NCI-H1436 (cell line): ENCODE measurements at places on chromosomes 5 and 9.

DNA sequence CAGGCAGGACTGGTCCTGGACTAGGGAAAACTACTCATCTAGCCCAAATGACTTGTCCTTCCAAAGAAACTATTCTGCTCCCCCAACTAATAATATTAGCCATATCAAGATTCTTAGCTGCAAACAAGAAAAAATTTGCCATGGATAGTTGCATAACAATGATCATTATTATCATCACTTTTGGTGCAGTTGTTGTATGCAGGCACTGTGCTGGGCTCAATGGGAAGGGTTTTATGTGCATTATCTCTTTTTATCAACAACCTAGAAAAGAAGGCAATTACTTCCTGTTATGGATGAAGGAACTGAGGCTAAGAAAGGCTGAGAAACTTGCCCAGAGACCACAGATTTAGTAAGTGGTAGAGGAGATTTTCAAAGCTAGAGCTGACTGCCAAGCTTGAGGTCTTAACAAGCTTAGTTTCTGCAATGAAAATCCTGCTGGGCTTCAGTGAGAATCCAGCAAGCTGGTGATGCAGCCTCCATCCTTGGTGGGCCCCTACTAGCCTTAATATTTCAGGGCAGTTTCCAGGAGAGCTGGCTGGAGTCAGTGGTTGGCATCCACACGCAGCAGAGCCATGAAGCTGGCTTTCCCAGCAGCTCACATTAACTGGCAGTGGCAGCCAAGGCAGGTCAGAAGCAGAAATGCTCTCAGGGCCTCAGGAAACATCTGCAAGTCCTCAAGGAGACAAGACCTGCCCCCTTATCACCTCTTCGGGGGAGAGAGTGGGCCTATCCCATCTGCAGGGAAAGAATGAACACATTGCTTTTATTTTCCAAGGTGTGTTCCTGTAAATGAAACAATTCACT is 20.5 kb upstream of the MEGF9 start:
- DNase-seq: no peak

GRCh38 chr9:135570456-135570855 is 8.9 kb downstream of the PAEP start:
- DNase-seq: no peak

GRCh38 chr9:133785753-133786370 is 47.7 kb upstream of the SARDH start:
- DNase-seq: no peak

GRCh38 chr5:171989276-171989675 is 17.2 kb downstream of the FBXW11 start:
- no peak for DNase-seq

DNA sequence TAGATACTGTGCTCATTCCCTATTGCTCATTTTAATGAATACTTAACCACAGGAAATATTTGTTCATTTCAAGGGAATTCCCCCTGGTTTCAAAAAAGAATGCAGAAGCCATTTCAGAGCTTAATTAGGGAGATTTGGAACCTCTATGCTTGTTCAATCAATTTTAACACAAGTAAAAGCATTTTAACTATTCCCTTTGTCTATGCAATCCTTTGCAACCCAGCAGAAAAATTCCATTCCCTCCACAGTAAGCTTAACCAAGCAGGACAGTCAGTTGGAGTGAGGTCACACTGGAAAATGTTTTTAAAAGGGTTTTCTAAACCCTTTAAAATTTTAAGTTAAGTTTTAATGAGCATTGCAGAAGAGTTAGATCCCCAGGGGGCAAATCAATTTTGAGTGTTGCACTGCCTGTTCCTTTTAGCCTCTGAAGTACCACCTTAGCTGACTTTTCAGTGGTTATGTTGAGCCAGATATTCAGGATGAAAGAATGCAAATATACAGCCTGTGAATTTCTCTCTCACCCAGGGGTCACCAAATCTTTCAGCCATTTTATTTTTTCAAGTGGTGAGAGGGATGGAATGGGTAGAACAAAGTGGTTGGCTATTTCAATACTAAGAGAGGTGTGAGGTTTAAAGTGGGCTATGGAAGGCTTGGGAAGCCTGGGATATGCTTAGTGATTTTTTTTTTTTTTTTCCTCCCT is 356.2 kb upstream of the NUDT12 start:
- DNase-seq: no peak

DNA sequence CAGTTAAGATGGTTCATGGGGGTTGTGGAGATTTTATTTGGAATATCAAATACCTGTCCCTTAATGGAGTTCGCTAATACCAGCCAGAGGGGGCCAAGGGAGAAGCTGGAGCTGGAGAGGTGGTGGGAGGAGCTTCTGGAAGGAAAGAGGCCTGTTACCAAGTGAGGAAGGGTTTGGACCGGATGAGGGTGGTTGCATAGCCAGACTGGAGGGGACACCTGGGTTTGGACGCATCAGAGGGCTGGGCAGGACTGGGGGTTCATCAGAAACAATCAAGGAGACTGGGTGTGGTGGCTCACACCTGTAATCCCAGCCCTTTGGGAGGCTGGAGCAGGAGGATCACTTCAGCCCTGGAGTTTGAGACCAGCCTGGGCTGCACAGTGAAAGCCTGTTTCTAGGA is 111.8 kb upstream of the IER5L start:
- no peak for DNase-seq

DNA sequence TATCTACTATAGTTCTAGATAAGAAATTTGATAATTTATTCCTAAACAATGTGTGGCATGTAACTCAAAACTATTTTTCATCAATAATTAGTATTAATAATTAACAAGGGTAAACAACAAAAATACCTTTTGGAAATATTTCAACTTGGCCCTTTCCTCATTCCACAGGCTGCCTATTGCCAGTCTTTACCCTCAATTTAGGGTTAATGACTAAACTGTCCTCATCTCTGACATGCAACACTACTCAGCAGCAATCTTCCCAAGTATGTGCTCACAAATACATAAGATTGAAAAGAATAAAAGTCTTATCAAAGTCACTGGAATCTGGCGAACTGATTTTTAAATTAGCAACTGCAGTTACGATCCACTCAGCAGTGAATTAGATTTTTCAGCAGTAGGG is 153.6 kb downstream of the GLIS3 start:
- no peak for DNase-seq

GRCh38 chr9:125529589-125530515 is 177.2 kb downstream of the MAPKAP1 start:
- no peak for DNase-seq

DNA sequence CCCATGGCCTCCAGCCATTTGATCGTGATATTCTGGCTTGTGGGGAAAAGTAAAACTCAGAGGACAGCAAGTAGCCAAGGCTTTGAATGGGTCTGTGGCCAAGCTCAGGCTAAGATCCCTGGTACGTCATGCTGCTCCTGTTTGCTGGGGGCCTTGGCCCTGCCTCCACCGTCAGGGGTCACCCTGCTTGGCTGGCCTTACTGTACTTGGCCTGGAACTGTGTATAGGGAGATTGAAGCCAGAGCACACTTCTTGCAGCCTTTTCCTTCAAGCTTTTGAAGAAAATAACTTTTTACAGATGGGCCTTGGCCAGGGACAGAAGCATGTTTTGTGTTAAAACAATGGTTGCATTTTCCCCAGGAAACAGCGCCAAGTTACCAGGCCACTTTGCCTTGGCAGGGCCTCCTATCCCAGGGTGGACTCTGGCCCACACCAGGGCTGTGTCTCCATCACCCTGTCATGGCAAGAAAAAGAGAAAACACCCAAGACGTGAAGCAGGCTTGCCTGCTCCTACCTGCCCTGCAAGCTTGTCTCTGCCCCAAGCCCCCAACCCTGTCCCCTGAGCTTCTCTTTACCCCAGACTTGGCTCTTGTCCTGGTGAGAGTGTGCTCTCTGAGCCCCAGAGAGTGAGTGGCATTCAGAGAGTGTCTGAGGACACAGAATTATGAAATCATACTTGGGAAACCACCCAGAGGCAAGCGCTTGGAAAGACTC is 286.9 kb downstream of the GADD45G start:
- DNase-seq: no peak

DNA sequence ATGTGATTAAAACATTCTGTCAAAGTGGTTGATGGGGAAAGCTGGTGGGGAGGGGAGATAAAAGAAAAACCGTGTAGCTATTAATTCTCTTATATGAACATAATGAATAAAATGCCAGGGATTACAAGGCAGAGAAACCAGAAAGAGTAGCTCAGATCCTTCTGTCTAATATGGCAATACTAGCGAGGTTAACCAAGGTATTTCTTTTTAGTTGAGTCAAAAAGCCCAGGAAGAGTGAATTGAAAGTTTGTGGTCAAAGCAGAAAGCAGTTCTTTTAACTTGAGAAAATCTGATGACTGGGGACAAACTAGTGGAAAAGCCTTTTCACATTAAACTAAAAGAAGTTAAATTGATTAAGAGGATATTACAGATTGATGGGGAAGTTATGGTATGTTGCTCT is 76.0 kb downstream of the ERBIN start:
- DNase-seq: no peak

DNA sequence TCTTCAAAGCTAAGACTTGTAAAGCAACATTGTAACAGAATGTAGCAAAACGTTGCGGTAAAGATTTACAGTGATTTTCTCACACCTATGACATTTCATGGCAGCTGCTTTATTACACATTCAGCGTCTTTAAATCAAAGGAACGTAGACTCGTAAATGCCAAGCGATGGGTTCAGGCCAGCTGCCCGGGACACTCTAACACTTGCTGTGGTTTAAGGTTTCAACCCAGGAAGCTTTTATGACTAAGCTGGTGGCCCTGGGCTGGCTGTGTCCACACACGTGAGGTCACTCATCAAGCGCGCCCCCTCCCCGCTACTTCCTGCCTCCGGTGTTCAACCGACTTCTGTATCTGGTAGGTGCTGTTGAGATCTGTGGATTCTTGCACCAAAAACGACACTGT is 2.5 kb downstream of the SLC6A18 start:
- no peak for DNase-seq

DNA sequence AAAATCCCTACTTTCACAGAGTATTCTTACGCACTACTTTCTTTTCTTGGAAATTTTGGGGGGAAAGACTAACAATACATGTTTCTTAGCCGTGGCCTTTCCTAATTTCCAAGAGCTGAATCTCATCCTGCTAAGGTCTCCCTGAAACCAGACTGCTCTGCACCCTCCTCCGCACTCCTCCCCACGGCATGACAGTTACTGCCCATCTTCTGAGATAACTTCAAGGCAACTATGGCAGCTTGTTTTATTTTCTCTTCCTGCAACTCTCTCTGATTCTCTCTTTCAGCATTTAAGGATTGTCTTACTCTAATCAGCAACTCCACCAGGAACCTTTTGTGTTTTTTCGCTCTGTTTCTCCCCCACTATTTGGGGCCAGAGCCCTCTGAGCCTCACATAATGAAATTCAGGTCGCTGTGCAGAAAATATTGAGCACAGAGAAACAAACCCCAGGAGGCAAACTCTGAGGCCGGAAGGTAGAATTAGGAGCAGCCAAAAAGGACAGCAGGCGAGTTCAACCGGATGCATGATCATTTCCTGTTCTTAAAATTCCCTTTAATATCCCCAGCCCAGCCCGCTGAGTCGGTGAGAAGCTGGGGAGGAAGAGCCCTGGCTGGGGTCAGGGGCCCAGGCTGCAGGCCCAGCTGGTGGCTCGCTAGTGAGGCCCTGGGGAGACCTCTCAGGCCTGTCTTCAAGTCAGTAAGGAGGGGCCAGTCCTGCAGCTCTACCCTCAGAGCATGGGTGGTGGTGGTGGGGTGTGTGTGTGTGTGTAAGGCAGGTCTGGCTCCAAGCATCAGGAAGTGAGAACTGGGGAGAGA is 213.6 kb upstream of the S1PR3 start:
- no peak for DNase-seq

DNA sequence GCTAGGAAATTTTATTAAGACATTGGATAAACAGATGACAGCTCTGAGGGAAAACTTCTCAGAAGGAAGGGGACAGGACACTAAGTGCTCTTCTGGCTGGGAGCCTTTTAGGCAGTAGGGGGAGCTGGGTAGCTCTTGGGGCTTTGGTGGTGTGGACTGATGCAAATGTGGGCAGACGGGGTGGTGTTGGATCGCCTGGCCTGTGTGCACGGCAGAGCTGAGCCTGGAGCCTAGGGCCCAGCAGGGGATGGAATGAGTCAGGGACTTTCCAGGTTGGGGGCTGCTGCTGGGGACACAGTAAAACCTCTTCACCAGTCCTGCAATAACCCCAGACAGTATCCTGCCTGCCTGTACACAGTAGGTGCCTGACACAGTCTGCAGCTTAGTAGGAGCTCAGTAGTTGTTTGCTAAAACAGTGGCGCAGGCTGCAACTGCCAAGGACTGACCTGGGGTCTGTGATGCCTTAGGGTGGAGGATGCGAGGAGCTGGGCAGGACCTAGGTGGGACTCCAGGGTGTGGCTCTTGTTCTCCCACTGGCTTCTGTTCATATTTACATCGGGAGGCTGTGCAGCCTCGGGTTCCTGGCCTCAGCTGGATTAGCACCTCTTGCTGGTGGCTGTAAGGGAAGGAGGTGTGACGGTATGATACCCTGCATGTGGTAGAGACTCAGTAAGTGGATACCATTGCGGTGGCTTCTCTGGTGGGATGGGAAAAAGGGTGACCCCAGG is 83.8 kb downstream of the DAB2IP start:
- no peak for DNase-seq

- no peak for DNase-seq
Measured at GRCh38 chr9:121893786-121894185, 199.3 kb downstream of the TTLL11 start.

- no peak for DNase-seq
Measured at GRCh38 chr5:126419102-126419501, 4.1 kb upstream of the GRAMD2B start.

GRCh38 chr5:168784454-168784853 is 205.3 kb upstream of the PANK3 start:
- DNase-seq: no peak

DNA sequence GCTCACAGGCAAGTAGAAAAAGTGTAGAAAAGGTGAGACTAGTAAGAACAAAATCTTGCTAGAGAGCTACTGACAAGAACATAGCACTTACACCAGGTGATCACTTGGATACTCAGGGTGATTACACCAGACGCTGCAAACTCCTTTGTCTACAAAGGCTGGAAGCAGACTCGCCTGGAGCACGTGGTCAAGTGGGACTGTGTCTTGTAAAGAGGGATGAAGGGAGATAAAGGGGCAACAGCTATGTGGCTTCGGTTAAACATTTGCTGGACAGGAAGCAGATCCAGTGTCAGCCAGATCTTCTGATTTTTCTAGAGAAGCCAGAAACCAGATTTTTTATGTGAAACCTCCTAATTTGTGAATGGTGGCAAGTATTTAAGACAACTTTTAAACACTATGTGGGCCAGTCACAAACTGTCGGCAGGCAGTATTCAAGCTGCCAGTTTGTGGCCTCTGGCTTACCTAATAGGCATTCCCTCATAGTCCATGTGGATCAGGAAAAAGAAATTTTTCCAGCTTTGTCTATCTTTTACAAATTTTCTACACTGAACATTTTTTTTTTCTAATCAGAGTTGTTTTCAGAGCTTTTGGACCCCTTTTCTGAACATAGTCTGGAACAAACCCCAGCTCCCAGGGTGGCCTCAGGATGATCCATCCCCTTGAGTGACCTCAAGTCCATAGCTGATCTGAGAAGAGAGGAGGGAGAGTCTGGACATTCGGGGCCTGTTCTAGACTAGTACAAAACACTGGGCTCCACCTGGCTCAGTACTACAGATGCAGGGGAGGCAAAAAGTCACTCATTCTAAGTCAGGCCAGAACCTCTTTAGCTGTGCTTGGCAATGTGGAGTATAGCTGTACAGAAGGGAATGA is 262.9 kb downstream of the ARRDC3 start:
- DNase-seq: no peak

- DNase-seq: no peak
Measured at GRCh38 chr5:83516377-83516776, 44.8 kb downstream of the VCAN start.

- no peak for DNase-seq
Measured at GRCh38 chr5:112965733-112966306, 10.8 kb upstream of the DCP2 start.

- DNase-seq: no peak
Measured at GRCh38 chr9:131274674-131275331, 1.5 kb downstream of the FAM78A start.

- no peak for DNase-seq
Measured at GRCh38 chr5:126811515-126812198, 34.7 kb downstream of the LMNB1 start.
